ENCODE measurements at places on chromosomes 6 and 20.

DNA sequence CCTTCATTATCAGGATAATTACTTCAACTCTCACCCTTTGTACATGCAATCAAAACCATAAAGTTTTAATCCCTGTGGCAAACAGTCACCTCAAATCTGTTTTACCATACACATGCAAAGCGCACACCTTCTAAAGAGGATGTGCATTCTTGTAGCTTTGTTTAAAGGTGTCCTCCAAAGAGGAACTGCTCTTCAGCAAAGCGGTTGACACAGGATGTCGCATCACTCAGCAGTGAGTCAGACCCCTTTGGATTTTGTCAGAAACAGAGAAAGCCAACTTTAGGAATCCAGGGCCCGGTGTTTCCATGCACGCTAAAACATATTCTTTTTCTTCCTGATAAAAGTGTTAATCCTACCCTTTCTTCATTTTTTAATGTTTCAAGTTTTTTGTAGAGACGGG is 268.3 kb upstream of the ARID1B start:
- H3K4me3 ChIP-seq, result no peak overlapping the region
- H3K27ac ChIP-seq, result no peak overlapping the region
- H3K27me3 ChIP-seq, result peaks cover 17% of the 10 kb centered on the region
- H3K36me3 ChIP-seq, result no peaks in the 10 kb centered on the region
- H3K4me1 ChIP-seq, result peaks cover 9% of the 10 kb centered on the region
- no peak for DNase-seq

GRCh38 chr6:15736297-15736696 is 73.5 kb upstream of the DTNBP1 start:
- DNase-seq, result no peak
- H3K27me3 ChIP-seq, result peaks cover 2% of the 10 kb centered on the region
- H3K36me3 ChIP-seq, result peaks cover 4% of the 10 kb centered on the region

DNA sequence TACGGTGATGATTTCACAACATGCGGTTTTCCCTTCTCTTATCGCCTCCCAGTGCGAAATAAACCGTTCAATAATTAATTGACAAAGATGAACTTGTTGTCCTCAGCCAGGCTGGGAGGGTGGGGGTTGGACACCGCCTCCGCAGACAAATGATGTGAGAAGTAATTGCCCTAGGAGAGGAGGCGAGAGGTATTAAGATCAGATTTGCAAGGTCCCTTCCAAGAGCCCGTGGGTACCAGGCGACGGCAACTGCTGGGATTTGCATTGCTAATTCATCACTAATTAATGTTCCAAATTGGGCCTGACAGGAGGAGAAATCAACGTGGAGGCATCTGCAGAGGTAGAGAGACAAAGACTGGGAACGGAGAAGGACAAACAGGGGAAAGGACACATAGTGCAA is 90.2 kb upstream of the CCDC167 start:
- no peak overlapping the region for H3K4me3 ChIP-seq
- H3K27me3 ChIP-seq, result peaks cover 9% of the 10 kb centered on the region
- H3K4me1 ChIP-seq, result no peaks in the 10 kb centered on the region
- no peaks in the 10 kb centered on the region for H3K36me3 ChIP-seq
- H3K27ac ChIP-seq, result no peak overlapping the region

DNA sequence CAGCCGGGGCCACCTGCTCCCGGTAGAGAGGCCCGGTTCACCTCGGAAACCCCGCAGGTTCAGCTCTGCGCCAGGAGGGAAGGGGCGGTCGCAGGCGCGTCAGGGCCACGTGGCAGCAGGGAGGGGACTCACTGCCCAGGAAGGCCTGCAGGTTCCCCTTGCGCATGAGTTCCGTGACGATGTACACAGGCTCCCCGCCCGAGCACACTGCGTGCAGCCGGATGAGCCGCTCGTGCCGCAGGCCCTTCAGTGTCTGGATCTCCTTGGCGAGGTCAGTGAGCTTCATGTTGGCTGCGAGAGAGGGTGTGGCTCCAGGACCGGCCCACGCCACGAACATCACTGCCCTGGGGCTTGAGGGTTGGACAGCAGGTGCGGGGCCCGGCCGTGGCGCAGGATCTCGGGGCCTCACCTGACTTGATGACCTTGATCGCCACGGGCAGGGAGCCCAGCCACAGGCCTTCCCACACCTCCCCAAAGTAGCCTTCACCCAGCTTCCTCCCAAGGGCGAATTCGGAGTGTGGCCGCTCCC is 4.9 kb upstream of the PTK6 start:
- H3K27ac ChIP-seq, result peak overlapping the region; percentile 92
- H3K4me1 ChIP-seq, result peaks cover 29% of the 10 kb centered on the region
- H3K36me3 ChIP-seq, result no peaks in the 10 kb centered on the region
- H3K27me3 ChIP-seq, result peaks cover 5% of the 10 kb centered on the region
- peak overlapping the region; percentile 84 for H3K4me3 ChIP-seq
- peak; percentile 42 for DNase-seq

GRCh38 chr6:64516393-64516792 is 880.8 kb downstream of the PHF3 start:
- H3K4me3 ChIP-seq, result no peak overlapping the region
- no peaks in the 10 kb centered on the region for H3K36me3 ChIP-seq
- H3K27ac ChIP-seq, result no peak overlapping the region
- H3K27me3 ChIP-seq, result no peaks in the 10 kb centered on the region
- no peaks in the 10 kb centered on the region for H3K4me1 ChIP-seq
- DNase-seq, result no peak

GRCh38 chr6:81777586-81778268 is 25.2 kb upstream of the TENT5A start:
- H3K4me1 ChIP-seq, result no peaks in the 10 kb centered on the region
- H3K27me3 ChIP-seq, result peaks cover 5% of the 10 kb centered on the region
- H3K36me3 ChIP-seq, result peaks cover 2% of the 10 kb centered on the region
- no peak overlapping the region for H3K27ac ChIP-seq
- H3K4me3 ChIP-seq, result no peak overlapping the region
- DNase-seq, result no peak

DNA sequence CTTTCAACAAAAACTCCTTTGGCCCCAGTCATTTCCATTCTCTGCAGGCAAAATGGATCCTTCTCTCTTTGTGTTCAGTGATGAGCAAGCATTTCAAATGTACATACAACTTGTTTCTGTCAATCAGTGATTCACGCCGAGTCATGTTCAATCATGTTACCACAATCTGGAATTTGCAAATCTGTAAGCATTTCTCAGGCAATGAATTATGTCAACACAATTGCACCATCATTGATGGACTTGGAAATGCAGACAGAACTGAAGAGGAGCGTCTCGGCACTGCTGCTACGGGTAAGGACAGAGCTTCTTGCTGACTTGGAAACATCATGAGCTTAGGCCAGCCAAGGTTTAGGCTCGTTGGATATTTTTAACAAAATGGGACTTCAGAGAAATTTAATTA is 132.8 kb upstream of the AGPAT4 start:
- DNase-seq, result no peak
- no peak overlapping the region for H3K4me3 ChIP-seq
- H3K36me3 ChIP-seq, result no peaks in the 10 kb centered on the region
- no peaks in the 10 kb centered on the region for H3K4me1 ChIP-seq
- H3K27ac ChIP-seq, result no peak overlapping the region

DNA sequence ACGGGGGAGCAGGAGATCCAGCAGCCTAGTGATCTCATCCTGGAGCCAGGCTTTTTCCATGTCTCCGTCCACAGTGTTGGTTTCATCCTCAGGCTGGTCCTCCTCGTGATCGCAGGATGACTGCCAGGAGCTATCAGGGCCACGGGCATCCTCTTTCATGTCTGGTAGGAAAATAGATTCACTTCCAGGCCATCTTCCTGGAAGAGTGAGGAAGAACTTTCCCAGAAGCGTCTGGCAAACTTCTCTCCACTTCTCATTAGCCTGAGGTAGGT is 15.3 kb upstream of the SLC9A8 start:
- peaks cover 29% of the 10 kb centered on the region for H3K4me1 ChIP-seq
- no peak overlapping the region for H3K4me3 ChIP-seq
- H3K27ac ChIP-seq, result no peak overlapping the region
- H3K27me3 ChIP-seq, result no peaks in the 10 kb centered on the region

DNA sequence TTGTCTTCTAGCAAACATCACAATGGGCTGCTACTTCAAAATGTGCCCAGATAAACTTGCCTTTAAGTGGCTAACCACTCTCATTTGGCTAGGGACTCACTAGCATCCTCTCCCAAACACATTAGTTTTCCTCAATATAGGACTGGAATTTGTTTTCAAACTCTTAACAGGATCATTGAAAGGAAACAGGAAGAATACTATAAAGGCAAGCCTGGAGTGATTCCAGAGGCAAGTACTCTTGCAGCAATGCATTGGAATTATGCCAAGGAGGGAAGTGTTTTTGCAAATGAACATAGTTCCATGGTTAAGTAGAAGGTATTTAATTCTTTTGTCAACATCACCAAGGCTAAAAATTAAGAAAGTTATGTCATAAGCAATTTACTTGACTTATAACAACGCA is 12.2 kb downstream of the EPHA7 start:
- H3K27ac ChIP-seq, result no peak overlapping the region
- no peak for DNase-seq
- no peak overlapping the region for H3K4me3 ChIP-seq

GRCh38 chr6:87702589-87702945 is 534 bp upstream of the AKIRIN2 start:
- peak overlapping the region; percentile 94 for H3K27ac ChIP-seq
- H3K4me3 ChIP-seq, result peak overlapping the region; percentile 97
- H3K27me3 ChIP-seq, result no peaks in the 10 kb centered on the region
- peaks cover 18% of the 10 kb centered on the region for H3K4me1 ChIP-seq
- peaks cover 2% of the 10 kb centered on the region for H3K36me3 ChIP-seq

DNA sequence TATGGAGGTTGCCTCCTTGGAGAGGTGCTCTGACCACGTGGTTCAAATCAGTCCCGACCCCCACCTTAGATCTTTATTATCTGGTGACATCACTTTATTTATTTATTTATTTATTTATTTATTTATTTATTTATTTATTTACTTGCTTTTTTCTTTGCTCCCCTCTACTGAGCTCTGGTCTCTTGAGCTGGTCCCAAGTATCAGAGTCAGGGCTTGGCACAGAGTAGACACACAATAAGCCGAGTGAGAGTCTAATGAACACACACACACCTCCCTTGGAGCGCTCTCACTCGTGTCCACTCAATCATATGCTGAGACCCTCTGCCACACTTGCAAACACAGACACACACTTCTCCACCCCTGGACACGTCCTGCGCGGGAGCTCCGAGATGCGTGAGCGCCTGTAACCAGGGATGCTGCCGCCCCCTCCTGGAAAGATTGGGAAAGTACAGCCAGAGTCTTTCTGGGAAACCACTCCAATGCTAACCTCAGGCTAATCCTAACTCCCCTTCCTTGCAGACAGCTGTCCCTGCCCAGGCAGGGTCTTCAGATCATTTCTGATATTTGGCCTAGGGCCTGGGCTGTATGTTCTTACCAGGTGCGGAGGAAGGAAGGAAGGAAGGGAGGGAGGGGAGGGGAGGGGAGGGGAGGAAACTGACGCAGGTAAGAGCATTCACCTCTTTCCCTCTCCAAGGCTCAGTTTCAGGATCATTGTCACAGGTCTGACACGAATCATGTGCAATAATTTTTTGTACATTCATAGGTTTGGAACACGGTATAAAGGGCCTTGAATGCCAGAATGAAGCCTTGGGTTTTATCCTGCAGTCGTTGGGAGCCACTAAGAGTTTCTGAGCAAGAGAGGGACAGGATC is 70.9 kb downstream of the STK35 start:
- H3K4me1 ChIP-seq, result peaks cover 4% of the 10 kb centered on the region
- H3K36me3 ChIP-seq, result no peaks in the 10 kb centered on the region
- no peak overlapping the region for H3K27ac ChIP-seq
- H3K4me3 ChIP-seq, result no peak overlapping the region

- H3K36me3 ChIP-seq, result no peaks in the 10 kb centered on the region
- H3K4me1 ChIP-seq, result no peaks in the 10 kb centered on the region
- peaks cover 8% of the 10 kb centered on the region for H3K27me3 ChIP-seq
- no peak overlapping the region for H3K27ac ChIP-seq
- no peak for DNase-seq
Measured at GRCh38 chr20:40481743-40482458, 207.1 kb downstream of the MAFB start.

DNA sequence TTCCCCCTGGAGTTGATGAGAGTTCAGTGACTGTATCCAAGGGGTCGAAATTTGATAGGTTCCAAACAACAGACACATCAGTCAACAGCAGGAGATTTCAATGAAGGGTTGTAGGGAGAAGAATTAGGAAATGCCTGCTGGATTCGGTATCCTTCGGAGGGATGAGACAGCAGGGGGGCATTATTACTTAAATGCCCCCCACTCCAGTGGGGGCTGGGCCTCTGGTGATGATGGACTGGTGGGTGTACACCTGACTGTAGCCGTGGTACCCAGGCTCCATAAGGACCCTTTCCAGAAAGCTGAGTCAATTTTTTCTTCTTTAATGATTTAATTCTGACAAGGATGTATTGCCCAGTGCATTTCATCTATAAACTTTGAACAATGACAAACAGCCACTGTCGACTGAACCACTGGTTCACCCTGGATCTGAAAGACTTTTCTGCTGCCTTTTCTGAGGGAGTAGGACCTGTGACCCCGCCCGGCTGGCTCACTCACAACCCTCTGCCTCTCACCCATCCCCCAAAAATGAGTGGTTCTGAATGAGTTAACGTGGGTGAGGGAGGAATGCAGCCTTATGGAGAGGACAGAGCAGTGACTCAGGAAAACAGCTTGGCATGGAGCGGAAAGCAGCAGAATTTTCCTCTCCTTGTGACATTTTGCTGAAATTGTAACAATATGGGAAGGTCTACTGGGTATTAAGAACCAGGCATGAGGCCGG is 41.0 kb downstream of the ZMYND8 start:
- no peak for DNase-seq
- peaks cover 9% of the 10 kb centered on the region for H3K36me3 ChIP-seq
- peaks cover 35% of the 10 kb centered on the region for H3K4me1 ChIP-seq

GRCh38 chr20:61598586-61598985 is 346.5 kb downstream of the CDH4 start:
- DNase-seq, result no peak
- H3K27me3 ChIP-seq, result no peaks in the 10 kb centered on the region
- H3K4me3 ChIP-seq, result no peak overlapping the region
- H3K36me3 ChIP-seq, result peaks cover 2% of the 10 kb centered on the region
- no peaks in the 10 kb centered on the region for H3K4me1 ChIP-seq

DNA sequence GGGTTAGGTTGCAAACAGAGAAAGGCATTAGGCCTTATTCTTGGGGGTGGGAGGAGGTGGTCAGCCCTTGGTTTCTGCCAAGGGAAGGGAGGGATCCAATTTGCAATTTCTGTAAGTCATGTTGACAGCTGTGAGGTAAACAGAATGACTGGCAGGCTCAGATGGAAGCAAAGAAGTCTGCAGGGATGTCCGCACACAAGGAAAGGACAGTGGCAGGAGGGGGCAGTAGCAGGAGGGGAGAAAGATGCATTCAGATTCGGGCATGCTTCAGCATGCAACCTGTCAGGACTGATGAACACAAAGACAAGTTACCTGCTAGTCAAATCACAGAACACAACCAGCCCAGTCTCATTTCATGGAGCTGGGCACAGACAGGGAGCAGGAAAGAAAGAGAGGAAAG is 217.9 kb upstream of the FOXA2 start:
- H3K36me3 ChIP-seq, result no peaks in the 10 kb centered on the region
- H3K27ac ChIP-seq, result no peak overlapping the region
- DNase-seq, result no peak
- H3K27me3 ChIP-seq, result no peaks in the 10 kb centered on the region
- H3K4me1 ChIP-seq, result no peaks in the 10 kb centered on the region

Measured in memory B cell (primary cell).